ENCODE measurements at places on chromosomes 16 and 17.

- no peak for DNase-seq
Observed at GRCh38 chr17:29007860-29008455, 2.1 kb upstream of the SEZ6 start.

DNA sequence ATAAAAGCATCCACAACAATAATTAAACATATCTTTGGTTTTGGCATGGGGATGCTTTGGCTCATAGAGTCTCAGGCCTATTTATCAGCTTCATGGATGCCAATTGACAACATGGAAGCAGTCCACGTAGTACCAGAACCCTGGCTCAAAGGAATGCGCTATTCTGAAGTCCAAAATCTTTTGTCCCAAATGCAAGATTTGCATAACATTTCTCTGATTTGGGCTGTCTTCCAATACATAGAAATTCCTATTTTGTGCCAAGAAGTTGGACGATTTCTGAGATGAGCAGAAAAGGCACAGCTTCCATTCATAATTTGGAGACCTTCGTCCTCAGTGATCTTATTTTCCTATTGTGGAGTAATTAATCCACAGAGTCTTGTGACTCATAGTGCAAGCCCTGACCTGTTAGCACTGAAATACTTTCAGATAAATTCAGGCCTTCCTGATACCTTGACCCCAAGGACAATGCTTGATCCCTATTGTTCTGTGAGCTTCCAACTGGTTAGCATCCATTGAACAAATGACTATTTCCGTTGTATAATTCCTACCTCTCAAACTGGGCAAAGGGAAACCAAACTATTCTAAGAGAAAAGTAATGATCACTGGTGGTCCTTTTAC is 78.4 kb upstream of the CDH11 start:
- DNase-seq = no peak

GRCh38 chr17:39305978-39306377 is 80.2 kb upstream of the STAC2 start:
- no peak for DNase-seq

- DNase-seq = no peak
Observed at GRCh38 chr17:10984220-10984619, 146.3 kb upstream of the PIRT start.

DNA sequence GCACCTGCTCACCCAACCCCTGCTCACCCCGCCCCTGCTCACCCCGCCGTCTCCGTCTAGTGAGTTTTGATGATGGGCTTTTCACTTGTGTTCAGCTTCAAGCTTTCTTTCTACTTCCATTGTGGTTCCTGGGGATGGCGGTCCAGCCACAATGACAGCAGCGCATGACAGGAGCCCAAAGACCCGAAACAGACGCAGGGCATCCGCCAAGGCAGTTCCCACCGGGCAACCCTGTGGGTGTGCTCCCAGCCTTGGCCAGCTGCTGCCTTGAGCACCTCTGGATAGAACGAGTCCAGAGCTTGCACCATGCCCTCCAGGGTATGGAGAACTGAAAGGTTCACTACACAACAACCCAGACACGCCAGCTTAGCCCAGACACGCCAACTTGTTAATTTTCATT is 92.9 kb upstream of the CHMP6 start:
- no peak for DNase-seq

GRCh38 chr17:50541716-50542688 is 5.0 kb upstream of the SPATA20 start:
- no peak for DNase-seq

GRCh38 chr16:57003439-57004386 is 14.4 kb downstream of the NLRC5 start:
- no peak for DNase-seq

GRCh38 chr17:32609884-32610650 is 123.3 kb downstream of the CDK5R1 start:
- no peak for DNase-seq

GRCh38 chr17:29005936-29006511 is at the start of gene SEZ6:
Gene SEZ6, minus strand, starts transcription at chr17:29006033. Its CDS starts 164 bp downstream, at chr17:29005869.
- DNase-seq = no peak

GRCh38 chr16:18979936-18980335 is 3.8 kb upstream of the TMC7 start:
- no peak for DNase-seq

- no peak for DNase-seq
Observed at GRCh38 chr16:73288520-73288919, 240.6 kb upstream of the ZFHX3 start.

DNA sequence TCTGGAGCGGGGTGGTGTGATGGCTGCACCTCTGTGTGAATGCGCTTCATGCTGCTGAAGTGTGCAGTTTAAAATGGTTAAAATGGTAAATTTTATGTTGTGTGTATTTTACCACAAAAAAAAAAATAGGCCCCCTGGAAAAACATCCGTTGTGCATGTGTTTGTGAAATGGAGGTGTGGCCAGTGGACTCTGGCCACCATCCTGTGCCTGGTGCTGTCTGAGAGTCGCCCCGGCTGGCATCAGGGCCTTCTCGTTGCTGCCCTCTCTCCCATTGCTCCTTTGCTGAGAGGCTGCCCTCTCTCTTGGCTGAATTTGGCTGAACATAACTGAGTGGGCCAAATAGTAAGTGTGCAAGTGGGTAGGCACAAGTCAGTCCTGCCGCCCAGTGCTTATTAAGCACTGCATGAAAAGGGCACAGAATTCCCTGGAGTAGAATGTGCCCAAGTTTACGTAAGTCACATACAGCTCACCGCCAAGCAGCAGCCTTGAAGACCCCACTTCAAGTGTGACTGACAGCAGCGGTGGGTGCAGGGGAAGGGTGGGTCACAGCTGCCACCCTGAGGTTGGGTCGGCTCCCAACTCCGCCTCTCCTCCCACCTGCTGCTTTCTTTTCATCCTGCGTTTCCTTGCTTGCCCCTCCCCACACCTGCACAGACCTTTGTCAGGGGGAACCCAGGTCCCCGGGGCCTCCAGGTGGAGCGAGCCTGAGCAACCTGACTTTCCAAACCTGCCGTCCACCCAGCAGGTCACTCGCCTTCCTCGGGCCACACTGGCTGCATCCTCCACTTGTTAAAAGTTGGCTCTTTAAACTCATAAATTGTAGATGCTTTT is 46.8 kb downstream of the FOXK2 start:
- DNase-seq = no peak

- no peak for DNase-seq
Observed at GRCh38 chr16:24195221-24195620, 60.9 kb upstream of the CACNG3 start.

- no peak for DNase-seq
Observed at GRCh38 chr17:8289103-8289397, 580 bp downstream of the RANGRF start.

DNA sequence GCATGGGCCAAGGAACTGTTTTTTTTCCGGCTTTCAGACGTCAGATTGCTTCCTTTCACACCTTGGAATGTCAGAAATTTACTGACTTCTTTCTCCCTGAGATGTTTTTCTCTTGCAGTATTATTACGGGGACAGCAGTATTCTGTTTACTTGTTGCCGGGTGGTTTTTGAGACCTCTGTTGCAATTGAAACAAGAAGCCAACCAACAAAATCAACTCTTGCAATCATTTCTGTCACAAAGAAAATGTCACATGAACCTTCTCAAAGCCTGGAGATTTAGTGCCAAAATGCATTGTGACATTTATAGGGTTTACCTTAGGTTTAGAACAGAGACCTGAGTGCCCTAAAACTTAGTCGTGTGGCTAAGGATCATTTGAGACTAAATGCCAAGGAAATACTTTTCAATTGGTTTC is 174.3 kb downstream of the MAP2K6 start:
- no peak for DNase-seq

- DNase-seq = no peak
Observed at GRCh38 chr17:60640503-60640902, 37.1 kb upstream of the BCAS3 start.

DNA sequence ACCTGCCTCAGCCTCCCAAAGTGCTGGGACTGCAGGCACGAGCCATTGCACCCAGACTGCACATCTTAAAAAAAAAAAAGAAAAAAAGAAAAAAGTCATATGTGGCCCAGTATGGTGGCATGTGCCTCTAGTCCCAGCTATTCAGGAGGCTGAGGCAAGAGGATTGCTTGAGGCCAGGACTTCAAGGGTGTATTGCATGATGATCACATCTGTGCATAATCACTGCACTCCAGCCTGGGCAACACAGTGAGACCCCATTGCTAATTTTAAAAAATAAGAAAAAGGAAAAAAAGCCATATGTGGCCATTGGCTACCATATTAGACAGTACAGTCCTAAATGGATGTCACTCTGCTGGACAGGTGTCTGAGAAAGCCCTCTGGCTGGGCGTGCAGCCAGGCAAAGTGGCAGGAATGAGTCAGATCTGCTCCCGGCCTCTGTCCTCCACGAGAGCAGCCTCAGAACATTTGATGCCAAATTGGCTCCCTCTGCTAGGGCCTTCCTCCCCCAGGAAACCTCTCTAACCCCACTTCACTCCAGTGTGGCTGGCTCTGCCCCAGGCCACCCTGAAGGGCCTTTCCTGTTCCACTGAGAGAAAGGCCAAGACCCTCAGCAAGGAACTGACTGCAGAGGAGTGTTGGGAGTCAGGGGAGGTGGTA is 14.7 kb downstream of the CA7 start:
- no peak for DNase-seq

GRCh38 chr16:80623376-80623775 is 82.6 kb downstream of the DYNLRB2 start:
- DNase-seq = no peak

- DNase-seq = no peak
Observed at GRCh38 chr16:1335996-1336395, 2.6 kb downstream of the BAIAP3 start.

- no peak for DNase-seq
Observed at GRCh38 chr16:67245186-67245585, 2.1 kb downstream of the FHOD1 start.

DNA sequence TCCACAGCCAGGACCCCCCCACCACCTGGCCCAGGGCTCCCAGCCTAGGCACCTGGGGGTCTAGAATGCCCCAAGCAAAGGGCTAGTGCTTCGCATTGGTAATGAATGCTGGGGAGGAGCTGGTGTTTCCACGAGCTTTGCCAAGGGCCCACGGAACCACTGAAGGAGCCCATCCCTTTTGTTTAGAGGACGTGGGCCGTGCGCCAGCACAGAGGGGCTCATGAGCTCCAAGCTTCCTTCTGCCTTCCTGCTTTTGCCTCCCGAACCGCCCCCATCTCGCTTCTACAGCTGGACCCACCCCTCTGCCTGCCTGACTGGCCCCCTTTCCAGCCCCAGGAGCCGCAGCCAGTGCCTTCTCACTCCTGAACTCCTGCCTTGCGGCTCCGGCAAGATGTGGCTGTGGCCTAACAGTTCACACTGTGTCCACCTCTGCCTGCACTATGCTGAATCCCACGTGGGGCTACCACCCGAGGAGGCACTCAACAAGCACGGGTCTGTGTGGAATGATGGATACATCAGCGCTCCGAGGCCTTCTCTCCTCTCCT is 31.8 kb upstream of the RASD1 start:
- no peak for DNase-seq

GRCh38 chr16:66905633-66906539 is 12.8 kb downstream of the CDH16 start:
- DNase-seq = no peak

DNA sequence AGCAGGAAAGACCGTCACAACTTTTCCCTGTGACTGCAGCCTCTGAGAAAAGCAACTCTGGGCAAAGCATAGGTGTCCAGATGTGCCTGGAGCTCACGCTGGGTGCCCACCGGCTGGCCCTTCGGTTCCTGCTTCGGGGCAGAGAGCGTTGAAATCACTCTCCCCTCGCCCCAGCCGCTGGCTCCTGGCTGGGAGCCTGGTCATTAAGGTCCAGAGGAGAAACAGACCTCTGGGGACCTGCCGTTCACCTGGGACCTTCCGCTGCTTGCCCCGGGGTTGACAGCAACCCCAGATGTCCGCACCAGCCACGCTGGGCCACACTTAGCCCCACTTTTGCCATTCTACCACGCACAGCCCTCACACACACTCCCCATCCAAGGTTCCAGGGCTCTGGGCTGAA is 13.1 kb downstream of the MRM3 start:
- DNase-seq = no peak

GRCh38 chr17:77019893-77020379 is 120.8 kb upstream of the SEC14L1 start:
- no peak for DNase-seq

- DNase-seq = no peak
Observed at GRCh38 chr16:23966597-23967394, 131.0 kb downstream of the PRKCB start.

- no peak for DNase-seq
Observed at GRCh38 chr17:30716461-30717290, 107.8 kb downstream of the CRLF3 start.

- DNase-seq = no peak
Observed at GRCh38 chr16:70685061-70685937, 554 bp downstream of the MTSS2 start.

DNA sequence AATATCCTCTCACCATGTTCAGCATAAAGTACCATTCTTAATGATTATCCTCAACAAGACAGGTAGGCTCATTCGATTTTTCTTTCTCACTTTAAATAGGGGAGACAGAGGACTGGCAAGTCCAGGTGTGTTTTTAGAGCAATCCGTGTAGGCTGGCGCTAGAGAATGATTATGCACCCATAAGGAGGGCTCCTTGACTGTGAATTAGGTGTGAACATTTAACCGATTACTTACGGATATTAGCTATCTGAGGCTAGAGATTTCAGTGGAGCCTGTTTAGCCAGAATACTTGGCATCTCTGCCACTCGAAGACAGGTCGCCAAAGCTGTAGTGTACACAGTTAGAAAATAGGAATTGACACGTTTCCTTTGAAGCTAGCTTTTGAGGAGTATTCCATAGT is 1.9 kb downstream of the SEC14L1 start:
- DNase-seq = no peak

GRCh38 chr16:27547134-27547533 is 2.6 kb downstream of the GTF3C1 start:
- no peak for DNase-seq

DNA sequence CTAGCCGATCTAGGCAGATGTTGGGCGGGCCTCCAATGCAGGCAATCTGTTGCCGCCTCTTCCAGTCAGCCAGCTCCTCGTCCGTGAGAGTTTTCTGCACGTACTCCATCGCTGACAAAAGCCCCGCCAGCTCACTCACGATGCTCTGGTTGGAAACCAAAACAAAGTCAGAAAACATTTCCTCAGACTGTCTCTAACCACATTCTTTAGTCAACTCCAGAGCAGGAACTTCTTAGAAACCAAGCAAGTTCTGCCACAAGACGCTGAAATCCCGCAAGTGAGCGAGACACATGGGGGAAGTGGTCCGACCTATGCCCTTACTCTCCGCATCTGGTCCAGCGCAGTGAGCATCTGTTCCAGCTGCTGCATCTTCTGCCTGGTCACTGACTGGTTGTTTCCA is 49.1 kb downstream of the STAT5A start:
- DNase-seq = no peak

- no peak for DNase-seq
Observed at GRCh38 chr16:19709381-19710136, 8.5 kb downstream of the KNOP1 start.

DNA sequence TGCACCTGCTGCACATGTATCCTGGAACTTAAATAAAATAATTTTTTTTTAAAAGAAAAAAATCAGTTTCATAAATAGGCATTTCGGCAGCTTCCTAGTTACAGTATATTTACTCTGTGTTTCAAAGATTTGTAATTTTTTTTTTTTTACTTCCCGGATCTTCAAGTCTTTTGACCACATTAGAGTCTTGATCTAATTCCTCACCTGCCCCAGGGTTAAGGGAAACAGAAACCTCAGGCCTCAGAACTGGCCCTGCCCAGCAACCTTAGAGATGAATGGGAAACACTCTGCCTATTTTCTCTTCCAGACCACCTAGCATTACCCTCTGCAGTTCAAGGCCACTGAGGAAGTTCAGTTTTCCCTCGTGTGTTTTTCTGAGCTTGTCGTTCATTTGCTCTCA is 304.0 kb downstream of the MAF start:
- DNase-seq = no peak

- no peak for DNase-seq
Observed at GRCh38 chr16:88430524-88431446, 22.3 kb upstream of the ZFPM1 start.
